ENCODE measurements at places on chromosomes 4 and X.

GRCh38 chr4:8830611-8831200, 40.9 kb downstream of the HMX1 start:
- no peak for DNase-seq

GRCh38 chr4:108163351-108163750, 5.4 kb downstream of the LEF1 start:
- no peak for DNase-seq

DNA sequence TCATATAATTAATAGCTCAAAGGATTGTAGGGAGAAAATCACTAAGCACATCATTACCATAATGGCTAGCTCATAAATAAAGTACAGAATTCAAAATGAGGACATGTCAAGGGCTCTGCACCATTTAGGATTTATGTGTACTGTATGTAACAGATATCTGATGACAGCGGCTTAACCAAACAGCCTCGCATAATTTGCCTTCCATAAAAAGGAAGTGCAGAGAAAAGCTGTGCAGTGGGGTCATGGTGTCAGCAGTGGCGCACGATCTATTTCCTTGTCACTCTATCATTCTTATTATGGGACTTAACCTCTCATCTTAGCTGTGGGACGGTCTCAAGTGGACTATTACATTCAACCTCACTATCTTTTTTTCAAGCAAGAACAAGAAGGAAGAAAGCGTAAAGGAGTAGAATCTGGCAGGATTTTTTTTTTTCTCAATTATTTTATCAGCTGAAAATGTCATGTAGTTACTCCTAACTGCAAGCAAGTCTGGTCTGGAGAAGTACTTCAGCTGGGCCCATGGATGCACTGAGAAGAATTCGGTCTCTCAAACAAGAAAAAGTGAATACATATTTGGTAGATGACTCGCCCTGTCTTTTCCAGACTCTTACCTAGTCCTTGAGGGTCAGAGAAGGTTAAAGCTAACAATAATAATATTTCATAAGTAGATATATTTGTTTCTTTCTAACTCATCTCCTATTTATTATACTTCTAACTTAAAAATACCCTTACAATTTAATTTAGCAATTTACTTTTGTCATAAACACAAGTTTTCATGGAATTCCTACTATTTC, 94.6 kb downstream of the COX18 start:
- DNase-seq: no peak

DNA sequence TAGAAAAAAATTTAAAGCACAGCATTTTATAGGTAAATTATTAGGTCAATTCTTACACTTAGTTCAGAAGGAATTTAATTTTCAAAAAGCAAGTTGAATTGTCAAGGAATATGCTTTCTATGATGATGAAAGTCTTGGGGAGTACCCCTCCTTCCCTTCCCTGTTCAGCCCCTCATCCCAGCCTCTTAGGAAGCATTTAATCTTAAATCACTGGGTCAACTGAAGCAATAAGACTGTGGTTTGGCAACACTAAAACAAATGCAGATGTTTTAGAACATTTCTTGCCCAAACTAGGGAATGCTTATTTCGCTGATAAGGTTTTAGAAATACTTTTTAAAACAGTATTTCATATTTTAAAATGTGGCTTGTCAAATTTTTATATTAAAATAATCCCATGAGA, 19.1 kb upstream of the ARSJ start:
- no peak for DNase-seq

DNA sequence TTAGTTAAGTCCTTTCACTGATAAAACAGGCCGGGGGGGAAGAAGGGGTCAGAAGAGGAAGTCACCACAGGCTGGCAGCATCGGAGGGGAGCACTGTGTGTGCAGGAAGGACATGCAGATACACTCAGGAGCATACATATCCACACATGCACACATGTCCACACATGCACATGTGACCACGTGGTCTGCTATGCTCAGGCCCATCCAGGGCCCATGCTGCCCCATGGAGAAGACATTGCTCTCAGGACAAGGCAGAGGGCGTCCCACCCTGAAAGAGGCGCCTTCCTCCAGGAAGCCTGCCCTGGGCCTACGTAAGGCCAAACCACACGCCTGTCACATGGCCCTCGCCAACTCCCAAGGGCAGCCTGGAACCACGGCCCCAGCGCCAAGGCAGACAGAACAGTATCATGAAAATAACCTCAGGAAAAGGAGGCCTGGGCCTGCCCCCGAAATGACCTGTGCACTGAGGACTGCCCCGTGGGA, 15.8 kb downstream of the WDR1 start:
- DNase-seq: no peak

DNA sequence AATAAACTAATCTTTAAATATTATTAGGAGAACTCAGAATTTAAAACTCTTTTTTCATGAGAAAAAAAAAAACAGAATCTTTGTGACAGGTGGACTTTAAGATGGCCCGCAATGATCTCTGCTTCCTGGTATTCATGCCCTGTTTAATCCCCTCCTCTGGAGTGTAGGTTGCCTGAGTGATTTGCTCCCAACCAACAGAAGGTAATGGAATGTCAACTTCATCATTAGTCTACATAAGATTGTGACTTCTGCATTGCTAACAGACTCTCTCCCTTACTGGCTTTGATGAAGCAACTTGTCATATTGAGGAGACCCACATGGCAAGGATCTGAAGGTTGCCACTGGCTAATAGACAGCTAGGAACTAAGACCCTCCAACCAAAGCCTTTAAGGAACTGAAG, 88.8 kb downstream of the CORIN start:
- DNase-seq: no peak

Measured in germinal center (tissue), 1 donor.